Hematopoietic multipotent progenitor cell treated with erythropoietin and hydrocortisone succinate and interleukin-3 and kit ligand, for 8 days (in vitro differentiated cells): ENCODE measurements at places on chromosomes 4 and X.

GRCh38 chr4:33989820-33990443 lies 2254.4 kb downstream of the ARAP2 start:
- no peak for DNase-seq

DNA sequence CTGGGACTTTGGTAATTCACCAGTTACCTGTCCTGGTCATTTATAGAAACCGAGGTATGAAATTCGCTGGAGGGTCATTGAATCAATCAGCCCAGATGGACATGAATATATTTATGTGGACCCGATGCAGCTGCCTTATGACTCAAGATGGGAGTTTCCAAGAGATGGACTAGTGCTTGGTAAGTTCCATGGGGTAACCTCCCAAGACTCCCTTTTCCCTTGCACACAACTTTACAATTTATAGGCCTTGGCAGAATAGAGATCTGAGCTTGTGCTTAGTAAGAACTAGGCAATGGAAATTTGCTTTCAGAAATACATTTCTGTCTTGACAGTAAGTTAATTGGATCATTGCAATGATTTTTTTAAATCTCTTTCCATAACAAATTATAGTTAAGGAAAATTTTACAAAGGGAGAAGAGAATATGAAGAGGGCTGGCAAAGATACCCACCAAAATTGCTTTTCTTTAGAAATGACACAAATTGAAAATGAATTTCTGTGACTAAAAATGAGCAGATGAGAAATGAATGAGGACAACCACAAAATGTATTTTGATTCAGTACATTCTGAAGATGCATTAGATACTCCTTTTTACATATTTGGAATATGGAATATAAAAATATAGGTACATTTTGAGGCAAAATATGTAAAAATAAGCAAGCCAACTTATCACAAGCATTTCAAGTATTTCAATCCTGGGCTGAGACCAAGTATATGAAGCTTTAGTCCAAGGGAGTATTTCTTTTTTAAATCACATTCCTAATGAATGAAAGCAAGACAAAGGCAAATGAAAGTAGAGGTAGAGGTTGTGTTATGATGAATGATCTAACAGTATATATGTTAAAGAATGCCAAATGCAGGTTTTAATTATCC lies 45.9 kb downstream of the PDGFRA start:
- DNase-seq: no peak

DNA sequence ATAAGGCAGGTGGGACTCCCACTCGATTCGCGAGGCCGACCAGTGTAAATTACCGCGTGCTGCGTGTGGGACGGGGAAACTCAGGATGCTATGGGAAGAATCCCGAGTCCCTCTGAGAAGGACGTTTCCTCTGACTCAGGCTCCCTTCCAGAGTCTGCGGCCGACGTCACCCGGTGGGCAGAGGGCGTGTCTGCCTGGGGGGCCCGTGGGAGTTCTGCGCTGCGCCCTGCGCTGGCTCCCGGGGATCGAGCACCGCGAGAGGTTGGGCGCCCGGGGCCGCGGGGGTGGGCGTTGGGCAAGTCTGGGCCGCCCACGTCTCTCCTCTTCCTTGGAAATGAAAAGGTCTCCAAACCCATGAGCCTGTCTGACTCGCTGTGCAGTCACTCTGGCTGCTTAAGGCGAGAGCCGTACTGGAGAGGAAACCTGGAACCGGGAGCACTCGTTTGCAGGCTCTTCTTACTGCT lies 568 bp downstream of the NIPAL1 start:
- no peak for DNase-seq

DNA sequence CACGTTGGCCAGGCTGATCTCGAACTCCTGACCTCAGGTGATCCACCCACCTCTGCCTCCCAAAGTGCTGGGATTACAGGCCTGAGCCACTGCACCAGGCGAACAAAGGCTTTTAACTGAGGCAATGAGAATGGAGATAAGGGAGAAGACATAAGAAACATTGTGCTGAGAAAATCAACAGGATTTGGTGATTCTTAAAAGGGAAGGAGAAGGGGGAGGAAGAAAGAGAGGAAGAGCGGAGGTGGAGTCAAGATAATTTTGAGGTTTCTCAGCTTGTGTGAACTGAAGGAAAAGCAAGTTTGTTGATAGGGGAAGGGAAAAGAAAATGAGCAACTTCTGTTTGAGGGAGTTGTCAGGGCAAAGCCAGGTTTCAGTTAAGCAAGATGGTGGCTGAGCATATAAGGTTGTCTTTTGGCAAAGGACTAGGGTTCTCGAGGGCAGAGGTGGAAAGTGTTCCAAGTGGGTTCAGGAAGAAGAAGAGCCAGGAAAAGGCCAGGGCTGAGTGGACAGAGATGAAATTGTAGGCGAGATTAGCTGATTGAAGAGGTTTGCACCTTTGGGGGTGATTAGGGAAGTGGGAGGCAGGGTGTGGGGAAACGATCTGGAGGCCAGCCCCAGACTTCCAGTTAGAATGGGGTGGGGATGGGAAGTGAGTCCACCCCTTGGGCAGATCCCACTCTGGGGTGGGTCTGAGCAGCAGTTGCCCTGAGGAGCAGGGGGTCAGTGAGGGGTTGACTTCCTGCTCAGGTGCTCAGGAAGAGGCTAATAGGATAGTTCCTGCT lies 7.8 kb downstream of the DOCK11 start:
- DNase-seq: peak; percentile 48

- DNase-seq: no peak
Observed at GRCh38 chr4:88722276-88722780, 24.7 kb upstream of the NAP1L5 start.

DNA sequence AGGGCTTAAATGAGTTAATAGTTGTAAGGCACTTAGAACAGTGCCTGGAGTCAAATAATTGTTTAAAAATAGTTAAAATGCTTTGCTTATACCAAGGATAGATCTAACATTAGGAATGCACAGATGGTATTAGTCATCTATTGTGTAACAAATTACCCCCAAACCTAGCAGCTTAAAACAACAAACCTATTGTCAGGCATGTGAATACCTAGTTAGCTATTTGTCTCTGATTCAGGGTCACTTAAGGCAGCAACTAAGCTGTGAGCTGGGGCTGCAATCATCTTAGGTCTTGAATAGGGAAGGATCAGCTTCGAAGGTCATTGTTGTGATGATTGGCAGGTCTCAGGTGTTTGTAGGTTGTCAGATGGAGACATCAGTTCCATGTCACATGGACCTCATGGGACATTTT lies 42.4 kb upstream of the AGA start:
- no peak for DNase-seq

- peak; percentile 57 for DNase-seq
Observed at GRCh38 chr4:146182443-146182842, 6.9 kb downstream of the LSM6 start.

GRCh38 chr4:94036964-94037363 lies 170.7 kb upstream of the SMARCAD1 start:
- no peak for DNase-seq

DNA sequence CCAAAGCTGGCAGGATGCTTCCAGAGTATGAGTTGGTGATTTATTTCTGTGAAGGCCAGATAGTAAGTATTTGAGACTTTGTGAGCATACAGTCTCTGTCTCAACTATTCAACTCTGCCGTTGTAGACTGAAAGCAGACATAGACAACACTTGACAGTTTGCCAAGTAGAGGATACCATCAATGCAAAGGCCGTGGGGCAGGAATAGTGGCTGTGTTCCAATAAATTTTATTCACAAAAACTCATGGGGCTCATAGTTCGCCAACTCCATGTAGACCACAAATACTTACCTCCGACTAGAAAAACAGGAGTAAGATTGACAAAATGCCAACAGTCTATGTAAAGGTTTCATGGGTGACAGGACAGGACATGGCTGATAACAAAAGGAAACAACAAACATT lies 3.7 kb upstream of the PIR start:
- peak; percentile 63 for DNase-seq

- DNase-seq: no peak
Observed at GRCh38 chrX:24860140-24860539, 155.6 kb downstream of the ARX start.

GRCh38 chr4:17168571-17168970 lies 270.1 kb upstream of the LDB2 start:
- no peak for DNase-seq

DNA sequence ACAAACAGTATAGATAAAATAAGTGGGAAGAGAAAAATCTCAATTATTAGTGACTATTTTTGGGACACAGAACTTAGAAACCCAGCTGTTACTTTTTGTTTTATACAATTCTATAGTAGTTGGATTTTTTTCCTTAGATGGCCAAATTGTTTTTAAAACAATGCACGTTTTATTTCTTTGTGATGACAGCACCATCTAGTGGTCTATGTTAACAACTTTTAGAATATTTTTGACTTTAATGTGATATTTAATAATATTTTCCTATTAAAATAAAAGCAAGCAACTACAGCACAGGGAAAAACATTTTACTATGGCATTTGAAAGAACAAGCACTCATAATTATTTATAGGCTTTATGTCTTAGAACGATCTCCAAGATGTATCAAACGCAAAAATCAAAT lies 5.6 kb upstream of the SMIM31 start:
- DNase-seq: peak; percentile 36

GRCh38 chr4:2485956-2486355 lies 17.1 kb downstream of the RNF4 start:
- no peak for DNase-seq
